ENCODE measurements at places on chromosomes 12 and 14.

DNA sequence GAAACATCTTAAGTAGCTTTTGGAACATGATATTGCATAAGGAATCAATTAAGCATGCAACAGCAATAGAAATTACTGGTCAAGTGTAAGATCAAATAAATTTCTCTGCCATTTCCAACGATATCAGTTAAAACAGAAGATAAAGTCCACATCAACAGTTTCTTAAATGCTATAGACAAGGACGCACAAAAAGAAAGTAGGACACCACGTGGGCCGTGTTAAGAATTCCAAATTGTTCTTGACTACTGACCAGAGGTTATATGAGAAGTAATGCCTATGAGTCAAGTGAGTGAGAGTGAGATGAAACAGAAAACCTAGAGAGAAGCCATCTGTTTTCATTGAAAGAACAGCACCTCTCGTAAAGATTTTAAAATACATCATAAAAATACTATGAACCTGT is 318.2 kb downstream of the TMEM117 start:
- no peak for DNase-seq

DNA sequence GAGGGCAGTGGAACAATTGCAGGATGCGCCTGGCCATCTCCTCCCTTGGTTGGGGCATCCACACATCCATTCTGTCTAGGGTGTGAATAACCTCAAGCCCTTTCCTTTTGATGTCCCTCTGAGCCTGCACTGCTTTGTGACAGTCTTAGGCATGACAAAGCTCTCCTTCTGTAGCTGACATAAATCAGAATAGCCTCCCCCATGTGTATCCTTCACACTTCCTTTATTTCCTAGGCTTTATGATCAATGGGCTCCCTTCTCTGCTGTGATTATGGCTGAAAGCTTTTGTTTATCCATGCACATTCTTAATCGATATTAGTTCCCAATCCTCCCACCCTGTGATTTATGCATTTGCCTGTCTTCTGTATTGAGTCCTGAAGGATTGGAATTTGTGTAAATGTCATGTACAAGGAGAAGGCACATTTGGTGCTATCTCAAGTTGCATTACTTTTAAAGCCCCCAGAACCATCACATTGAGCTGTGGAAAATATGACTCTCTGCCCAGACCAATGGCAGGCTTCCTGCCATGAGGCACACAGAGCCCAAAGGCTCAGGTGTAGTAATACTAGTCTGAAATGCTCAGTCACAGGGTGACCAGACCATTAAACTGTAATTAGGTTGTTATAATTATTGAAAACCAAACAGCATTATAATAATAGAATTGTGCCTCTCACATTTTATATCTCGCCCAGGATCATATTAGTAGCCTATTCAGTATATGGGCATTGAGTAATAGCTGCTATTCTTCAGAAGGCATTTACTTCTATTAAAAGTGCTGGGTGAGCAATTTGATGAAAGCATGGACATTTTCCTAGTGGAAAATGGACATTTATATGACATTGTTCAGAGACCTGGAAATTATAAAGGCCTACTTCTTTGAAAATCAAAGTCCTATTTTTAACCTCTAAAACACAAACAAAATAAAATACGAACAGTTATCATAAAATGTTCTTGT is 14.0 kb downstream of the EMP1 start:
- DNase-seq: no peak

DNA sequence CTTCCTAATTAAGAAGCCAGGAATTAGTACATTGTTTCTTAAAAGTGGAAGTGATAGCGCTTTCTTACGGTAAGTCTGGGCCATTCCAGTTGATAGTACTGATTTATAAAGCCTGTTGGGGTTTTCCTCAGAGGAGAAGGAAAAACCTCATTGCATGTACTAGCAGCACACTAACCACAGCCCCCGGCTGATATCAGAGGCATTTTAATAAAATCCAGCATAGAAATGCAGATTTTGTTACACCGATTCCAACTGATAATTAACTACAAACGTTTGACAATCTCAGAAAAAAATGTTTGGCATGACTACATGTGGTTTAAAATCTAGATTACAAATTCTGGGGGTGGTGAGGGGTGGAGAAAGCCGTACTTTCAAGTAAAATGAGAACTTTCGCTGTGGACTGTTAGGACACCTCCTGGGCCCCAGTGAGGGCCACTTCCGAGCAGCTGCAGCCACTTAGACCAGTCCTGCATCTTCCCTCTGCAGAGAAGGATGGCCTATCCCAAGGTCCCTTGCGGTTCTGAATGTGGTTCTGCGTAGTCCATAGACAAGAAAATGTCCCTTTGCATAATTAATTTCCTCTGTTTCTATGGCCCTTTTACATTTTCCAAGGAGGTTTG is 374.4 kb downstream of the NUAK1 start:
- no peak for DNase-seq

DNA sequence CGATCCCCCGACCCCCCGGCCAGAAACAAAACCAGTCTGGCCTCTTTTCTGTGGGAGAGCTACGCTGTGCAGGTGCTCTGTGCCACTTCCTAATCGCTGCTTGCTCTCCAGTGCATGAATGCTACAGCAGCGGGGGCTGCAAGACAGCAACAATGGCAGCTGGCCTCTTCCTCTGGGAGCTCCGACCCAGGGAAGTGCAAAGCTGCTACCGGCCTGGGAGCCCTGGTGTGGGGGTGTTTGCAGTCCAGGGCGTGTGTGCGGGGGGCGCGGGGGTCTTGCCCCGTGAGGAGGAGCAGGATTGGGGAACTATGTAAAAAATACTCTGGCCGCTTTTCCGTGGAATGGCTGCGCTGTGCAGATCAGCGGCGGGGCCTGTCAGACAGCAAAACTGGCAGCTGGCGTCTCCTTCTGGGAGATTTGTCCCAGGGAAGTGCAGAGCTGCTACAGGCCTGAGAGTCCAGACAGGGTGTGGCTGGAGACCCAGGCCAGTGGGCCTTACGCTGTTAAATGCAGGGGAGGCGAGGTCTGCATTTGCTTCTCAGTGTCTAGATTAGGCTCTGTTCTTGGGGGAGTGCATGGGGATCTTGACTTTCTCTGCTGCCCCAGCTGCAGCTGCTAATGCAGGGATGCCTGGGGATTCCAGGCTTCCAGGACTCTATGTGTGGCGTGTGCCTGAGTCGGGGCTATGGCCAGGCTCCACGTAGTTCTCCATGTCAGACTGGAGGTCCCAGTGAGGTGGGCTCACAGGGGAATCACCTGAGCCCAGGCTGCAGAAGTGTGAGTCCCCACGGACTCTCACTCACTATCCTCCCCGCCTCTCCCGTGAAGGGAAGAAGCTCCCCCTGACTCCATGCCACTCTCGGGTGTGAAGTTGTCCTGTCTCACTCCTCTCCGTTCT is 344.5 kb downstream of the AEBP2 start:
- no peak for DNase-seq

GRCh38 chr14:94119071-94119470 is 8.5 kb downstream of the IFI27 start:
- DNase-seq: no peak

DNA sequence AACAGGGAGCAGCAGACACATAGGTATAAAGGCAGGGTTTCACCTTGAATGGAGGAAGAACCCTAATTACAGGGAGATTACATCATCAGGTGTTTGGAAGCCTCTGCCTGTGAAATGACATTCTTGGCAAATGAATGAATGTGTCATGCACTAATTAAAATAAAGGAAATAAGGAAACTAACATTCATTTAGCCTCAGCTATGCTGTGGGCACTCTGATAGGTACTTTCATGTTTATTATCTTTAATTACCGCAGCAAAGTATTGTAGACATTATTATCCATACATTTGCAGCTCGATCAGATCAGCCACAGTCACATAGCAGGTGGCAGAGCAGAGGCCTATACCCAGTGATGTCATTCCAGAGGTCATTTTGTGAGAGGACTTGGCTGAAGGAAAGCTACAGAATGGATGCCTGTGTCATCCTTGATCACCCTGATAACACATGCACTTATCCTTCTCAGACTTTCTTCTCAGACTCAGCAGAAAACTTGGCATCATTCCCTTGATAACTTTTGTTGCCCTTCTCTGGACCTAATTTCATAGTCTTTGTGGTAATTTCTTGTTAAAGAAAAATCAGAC is 18.4 kb downstream of the ZNF664 start:
- DNase-seq: no peak

DNA sequence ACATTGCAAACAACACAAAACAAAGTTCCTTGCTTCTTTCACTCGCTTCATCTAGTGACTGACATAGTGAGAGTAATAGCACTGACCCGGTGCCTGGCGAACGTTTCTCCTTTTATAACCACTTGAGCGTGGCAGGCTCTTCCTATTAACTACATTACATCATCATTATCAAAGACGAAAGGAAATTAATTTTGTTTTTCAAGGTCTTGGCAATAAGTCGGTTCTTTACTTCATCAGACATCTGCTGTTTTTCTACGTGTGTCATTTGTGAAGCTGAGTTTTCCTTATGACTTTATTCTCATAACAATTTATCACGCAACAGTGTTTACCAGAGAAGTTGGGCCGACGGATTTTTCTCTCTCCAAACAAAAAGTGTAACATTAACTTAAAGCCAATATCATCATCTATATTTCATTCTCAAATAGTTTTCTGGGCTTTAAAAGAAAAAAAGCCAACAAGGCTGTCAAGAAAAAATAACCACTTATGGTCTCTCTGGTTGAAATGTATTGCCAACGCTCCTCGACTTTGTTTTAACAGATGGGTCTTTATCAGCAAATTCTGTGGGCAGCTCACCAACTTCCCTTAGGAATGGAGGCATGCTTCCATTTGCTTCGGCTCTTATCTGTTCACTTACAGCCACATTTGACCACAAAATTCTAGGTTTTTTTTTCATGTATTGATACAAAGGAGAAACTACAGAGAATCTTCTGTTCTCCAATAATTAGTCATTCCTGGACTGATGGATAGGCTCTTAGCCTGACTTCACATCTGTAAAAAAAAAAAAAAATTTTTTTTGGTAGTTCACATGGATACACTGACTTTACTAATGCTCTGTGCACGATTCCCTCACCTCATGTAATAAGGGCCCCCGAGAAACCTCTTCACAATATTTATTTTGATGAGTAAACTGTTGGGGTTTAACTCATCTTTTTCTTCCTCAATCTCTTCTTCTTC is 97.1 kb upstream of the CDKN3 start:
- no peak for DNase-seq

- DNase-seq: no peak
Measured at GRCh38 chr12:94616203-94616729, 34.1 kb downstream of the TMCC3 start.

DNA sequence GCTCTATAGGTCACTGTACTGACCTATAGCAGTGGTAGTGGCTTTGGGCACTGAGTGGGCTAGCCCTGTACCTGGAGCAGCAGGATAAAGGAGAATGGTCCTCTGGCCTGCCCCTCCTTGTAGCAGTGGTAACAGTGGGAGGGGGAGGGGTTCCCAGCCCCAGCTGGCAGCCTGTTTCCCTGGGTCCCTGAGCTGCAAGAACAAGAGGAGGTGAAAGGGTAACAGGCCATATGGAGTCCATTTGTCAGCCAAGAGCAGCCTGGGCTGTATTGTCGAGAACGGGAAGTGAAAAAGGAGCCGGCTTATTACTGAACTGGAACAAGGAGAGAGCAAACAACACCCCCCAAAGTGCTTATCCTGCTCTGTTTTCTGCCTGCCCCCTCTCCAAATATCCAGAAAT is 73.8 kb upstream of the SRSF5 start:
- DNase-seq: peak; percentile 66

DNA sequence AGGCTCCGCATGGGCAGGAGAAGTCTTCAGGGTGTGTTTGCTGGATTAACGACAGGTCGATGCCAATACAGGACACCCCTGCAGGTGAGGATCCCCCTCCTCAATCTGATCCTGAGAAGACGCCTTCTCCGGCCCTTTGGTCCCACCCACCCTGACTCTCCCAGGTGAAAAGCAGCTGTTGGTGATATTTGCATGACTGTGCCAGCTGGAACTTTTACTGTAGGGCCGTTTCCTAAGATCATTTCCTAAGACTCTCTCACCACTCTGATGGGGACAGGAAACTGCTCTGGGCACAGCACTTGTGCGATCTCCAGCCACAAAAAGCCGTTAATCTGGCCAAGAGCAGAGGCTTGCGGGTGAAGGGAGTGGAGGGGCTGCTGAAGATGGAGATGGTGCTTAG is 16.8 kb upstream of the EIF5 start:
- no peak for DNase-seq

- DNase-seq: no peak
Measured at GRCh38 chr12:8549381-8549780, 8.7 kb upstream of the CLEC4E start.

- no peak for DNase-seq
Measured at GRCh38 chr12:26939192-26939832, 1.0 kb downstream of the FGFR1OP2 start.

- no peak for DNase-seq
Measured at GRCh38 chr12:46271863-46272262, 3.0 kb upstream of the SLC38A1 start.

DNA sequence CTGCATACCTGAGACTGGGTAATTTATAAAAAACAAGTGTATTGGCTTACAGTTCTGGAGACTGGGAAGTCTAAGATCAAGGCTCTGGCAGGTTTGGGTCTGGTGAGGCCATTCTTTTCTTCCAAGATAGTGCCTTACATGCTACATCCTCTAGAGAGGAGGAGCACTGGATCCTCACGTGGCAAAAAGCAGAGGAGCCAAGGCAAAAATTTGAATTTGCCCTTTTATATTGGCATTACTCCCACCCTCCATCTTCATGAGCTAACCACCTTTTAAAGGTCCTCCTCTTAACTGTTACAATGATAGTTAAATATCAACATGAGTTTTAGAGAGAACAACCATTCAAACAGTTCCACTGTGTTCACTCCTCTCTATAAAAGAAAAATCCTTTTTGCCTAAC is 286.3 kb upstream of the SEL1L start:
- DNase-seq: no peak

- DNase-seq: no peak
Measured at GRCh38 chr14:50997712-50998111, 53.4 kb upstream of the PYGL start.

- no peak for DNase-seq
Measured at GRCh38 chr12:38736821-38737220, 168.6 kb downstream of the CPNE8 start.

- no peak for DNase-seq
Measured at GRCh38 chr12:53053218-53054111, 3.6 kb downstream of the TNS2 start.

DNA sequence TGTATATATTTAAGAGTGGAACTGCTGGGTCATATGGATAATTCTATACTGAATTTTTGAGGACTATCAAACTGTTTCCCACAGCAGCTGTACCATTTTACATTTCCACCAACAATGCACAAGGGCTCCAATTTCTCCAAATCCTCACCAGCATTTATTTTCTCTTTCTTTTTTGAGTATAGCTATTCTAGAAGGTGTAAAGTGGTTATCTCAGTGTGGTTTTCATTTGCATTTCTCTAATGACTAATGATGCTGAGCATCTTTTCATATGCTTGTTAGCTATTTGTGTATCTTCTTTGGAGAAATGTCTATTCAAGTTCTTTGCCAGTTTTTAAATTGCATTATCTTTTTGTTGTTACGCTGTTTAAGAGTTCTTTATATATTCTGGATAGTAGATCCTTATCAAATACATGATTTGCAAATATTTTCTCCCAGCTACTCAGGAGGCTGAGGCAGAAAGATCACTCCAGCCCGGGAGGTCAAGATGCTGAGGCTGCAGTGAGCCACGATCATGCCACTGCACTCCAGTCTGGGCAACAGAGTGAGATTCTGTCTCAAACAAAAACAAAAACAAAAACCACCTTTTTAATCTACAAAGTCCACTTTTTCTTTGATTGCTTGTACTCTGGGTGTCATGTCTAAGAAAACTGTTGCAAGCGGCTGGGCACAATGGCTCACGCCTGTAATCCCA is 32.8 kb downstream of the GTF2A1 start:
- DNase-seq: no peak
